NCI-H2227 treated with DMSO at 0.1 percent for 48 hours (cell line): ENCODE measurements at places on chromosomes 1 and 21.
A peak's percentile ranks its signal among the peaks of the same experiment; 100 is the strongest.

DNA sequence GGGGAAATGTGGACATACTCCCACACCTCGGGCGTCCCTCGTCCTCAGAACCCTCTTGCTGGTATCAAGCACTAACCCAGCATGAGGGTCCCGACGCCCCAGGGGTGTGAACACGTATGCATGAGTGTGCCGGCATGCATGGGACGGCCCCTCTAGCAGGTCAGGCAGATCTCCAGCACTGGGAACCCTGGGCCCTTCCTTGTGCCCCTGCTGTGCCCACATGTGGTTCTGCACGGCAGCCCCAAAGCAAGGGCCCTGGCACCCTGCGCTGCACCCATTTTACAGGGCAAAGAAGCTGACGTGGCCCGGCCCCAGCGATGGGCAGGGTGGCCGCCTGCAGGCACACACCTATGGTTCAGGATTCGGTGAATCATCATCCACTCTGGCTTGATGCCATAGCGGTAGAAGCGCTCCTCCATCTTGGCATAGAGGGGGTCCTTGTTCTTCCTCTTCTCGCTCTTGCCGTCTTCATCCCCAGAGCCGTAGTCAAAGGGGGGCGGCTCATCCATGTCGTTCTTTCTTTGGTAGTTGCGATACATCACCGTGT lies 34.2 kb downstream of the CHD5 start:
- no peak for DNase-seq

DNA sequence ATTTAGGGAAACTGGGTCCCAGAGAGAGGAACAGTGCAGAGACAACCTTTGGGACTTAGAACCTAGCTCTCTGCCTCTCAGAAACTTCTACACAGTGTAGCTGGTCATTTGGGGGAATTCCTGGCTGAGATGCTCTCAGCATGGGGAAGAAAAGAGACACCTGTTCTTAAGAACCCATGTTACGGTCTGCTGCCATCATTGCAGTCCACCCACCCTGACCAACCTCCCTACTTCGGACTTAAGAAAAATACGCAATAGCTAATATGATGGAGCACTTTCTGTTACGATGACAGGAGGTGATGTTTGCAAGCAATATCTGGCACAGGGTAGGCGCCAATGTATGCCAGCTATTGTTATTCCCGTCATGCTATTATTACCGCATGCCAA lies 177.9 kb downstream of the IGSF21 start:
- DNase-seq, result no peak

DNA sequence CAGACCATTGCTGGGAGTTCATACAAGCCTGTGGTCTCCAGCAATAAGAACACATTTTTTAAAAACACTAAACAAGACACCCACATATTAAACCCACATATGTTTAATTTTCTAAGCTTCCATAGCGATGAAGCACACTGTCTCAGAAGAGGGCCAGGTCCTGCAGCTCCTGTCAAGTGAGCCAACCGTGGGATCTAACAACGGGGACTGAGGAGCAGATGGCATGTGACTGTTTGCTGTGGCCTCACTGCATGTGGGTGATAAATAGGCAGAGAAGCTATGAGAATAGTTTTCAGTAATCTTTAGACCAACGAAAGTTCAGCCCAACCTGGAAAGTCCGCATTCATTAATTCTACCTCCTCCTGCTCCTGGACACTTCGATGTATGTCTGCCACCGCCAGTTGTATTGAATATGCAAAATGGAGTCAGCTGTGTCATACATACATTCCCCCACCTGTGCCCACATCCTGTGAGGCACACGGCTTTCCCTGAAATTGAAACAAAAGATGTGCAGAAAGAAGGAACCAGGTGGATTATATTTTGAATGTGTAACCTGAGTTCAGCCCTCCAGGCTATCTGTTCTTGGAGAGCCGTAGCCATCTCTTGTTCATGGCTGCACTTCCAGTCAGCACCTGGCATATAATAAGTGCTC lies 88.2 kb downstream of the MIS18A start:
- no peak for DNase-seq

DNA sequence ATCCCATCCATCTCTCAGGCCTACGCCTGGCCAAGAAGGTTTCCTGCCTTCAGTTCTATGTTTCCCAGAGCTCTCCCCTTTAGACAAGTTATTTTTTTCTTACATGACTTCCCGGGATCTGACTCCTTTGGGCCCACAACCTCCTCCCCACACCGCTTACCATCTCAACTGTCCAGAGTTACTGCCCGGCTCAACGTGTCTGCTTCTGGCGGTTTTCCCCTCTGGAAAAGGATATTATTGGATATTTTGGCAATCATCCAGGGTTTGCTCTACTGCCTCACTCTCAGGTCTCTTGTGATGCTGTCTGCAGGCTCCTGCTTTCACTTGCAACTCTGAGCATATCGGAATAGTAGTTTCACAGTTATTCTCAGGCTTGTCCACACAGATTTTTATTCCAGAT lies 318.2 kb upstream of the CAMK1G start:
- DNase-seq, result no peak

- DNase-seq, result no peak
These were observed 133.1 kb downstream of the SMYD3 start for GRCh38 chr1:246373828-246374569.

DNA sequence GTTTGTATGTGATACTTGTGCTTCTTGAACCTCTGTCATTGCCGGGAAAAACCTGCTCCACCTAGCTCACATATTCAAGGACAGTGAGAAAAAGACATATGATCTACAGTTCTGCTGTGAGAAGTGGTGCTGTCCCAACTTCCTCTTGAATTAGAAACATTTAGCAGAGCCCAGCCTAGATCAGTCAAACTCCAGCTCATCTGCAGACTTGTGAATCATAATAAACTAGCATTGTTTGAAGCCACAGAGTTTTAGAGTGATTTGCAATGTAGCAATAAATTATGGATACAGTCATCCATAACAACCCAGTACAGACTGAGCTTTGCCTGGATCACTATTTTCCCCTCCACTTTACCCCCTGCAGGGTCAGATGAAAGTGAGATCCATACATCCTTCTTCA lies 497.8 kb downstream of the PLA2G4A start:
- DNase-seq, result no peak

DNA sequence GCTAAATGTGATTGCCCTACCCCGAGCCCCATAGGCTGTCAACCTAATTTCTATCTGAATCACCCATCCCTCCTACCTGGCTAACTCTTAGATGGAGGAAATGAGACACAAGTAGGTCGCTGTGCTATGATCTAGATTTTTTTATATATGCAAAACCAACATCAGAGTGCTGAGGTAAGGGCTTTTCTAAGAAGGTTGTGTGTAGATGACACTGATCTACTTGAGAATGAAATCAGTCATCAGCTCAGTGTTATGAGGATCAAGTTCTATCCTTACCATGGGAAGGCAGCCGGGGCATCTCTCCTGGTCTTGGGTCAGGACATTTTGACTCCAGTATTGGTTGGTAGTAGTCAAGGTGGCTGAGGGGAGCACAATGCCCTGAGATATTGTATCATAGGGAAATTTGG lies 23.6 kb downstream of the SLAMF1 start:
- no peak for DNase-seq

DNA sequence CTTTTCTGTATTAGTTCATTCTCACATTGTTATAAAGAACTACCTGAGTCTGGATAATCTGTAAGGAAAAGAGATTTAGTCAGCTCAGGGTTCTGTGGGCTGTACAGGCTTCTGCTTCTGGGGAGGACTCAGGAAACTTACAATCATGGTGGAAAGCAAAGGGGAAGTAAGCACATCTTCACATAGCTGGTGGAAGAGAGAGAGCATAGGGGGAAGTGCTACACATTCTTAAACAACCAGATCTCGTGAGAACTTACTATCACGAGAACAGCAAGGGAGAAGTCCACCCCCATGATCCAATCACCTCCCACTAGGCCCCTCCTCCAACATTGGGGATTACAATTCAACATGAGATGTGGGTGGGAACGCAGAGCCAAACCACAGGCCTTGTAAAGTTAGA lies 37.9 kb upstream of the AHCTF1 start:
- no peak for DNase-seq

DNA sequence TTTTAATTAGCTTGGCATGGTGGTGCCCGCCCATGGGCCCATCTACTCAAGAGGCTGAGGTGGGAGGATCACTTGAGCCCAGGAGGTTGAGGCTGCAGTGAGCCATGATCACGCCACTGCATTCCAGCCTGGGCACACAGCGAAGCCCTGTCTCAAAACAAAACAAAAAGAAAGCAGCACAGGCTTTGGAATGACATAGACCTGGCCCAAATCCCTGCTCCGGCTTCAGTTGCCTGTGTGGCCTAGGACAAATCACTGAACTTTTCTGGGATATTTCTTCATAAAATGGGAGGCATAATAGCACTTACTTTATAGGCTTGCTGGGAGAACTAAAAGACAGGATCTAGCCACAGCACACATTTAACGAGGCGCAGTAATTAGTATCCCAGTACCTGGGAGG lies 2.4 kb downstream of the PEAR1 start:
- no peak for DNase-seq

DNA sequence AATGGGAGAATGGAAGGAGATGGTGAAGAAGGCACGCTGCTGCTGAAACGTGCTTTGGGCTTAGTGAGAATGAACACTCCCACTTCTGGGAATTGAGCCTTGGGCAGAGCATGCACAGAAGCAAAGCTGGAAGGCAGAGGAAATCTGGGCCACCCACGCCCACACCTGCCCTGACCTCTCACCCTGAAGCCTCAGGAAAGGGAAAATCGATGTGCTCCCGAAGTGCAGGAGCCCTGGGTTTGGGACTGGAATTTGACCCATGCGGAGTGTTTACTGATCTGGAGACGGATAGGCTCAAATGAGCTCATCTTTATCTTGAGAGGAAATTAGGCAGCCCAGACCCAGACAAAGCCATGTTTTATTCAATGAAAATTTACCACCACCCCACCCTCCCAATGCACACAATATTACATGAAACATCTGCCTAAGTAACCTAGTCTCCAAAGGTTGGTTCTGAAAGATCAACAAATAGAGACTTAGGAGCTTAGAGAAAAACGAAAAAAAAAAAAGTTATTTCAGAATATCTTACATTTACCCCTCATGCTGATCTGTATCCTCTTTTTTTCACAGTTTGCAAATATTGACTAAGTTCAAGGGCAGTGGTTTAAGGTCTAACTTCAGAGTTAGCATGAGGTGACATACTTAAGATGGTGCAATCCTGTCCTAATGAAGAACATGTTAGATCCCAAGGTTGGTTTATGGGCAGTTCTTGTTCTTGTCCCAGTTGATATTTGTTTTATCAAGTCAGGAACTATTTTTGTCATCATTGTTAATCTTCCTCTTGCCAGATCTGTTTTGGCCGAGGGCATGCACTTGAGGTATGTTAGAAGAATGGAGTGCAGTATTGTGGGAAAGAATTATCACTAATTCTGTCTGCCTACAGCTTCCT lies 63.0 kb downstream of the PROX1 start:
- no peak for DNase-seq

DNA sequence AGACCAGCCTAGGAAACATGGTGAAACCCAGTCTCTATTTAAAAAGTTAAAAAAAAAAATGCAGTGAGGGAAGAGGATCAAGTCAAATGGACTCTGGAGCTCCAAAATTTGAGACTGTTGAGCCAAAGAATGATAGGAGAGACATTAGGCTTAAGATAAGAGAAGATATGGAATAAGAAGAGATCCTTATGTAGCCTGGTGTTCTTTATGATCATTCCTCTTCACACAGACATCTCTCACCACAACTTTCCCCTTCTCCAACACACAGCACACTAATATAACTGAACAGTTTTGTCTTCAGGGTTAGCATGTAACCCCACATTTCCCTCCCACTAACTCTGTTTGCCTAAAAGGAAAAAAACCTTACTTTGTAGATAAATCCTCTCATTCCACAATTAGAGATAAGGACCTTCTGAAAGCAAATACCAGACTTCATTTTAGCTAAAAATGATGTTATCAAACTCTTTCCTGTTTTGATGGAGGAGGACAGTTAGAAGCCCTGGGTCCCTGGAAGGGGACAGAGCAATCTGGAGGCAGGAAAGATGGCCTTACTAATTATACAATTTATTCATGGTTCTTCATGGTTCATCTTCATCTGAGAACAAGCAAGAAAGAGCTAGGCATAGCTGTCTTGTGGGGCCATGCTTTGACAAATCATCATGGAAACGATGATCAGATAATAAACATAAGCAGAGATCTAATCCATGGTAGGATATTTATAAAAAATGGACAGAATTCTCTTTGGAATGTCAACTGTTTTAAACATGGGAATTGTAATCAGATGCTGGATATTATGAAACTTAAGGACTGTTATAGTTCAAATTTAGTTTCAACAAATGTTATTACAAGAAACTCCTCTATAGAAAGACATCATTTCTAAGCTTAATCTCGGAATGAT lies 96.7 kb upstream of the S1PR1 start:
- no peak for DNase-seq

GRCh38 chr1:178798232-178798861 lies 72.5 kb downstream of the ANGPTL1 start:
- no peak for DNase-seq

- peak; percentile 97 for DNase-seq
These were observed 825 bp downstream of the TMEM39B start for GRCh38 chr1:32073299-32074229.
